ENCODE measurements at places on chromosomes 1 and 21.

DNA sequence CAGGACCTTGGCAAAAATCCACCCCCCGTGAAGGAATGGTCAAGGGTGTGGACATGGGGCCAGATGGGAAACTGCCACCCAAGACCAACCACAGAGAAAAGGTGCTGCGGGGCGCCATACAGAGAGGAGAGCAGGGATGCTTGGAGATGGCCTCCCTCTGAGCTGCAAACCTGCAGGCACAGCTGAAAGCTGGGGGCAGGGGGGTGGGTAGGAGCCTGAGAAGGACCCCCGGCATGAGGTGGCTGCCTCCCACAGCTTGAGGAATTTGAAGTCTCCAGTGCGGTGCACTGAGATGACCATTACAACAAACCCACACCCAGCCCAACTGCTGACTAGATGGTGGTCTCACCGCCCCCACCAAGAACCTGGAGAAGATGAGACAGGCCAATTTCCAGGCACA, 84.8 kb downstream of the WDR4 start:
- DNase-seq = no peak

DNA sequence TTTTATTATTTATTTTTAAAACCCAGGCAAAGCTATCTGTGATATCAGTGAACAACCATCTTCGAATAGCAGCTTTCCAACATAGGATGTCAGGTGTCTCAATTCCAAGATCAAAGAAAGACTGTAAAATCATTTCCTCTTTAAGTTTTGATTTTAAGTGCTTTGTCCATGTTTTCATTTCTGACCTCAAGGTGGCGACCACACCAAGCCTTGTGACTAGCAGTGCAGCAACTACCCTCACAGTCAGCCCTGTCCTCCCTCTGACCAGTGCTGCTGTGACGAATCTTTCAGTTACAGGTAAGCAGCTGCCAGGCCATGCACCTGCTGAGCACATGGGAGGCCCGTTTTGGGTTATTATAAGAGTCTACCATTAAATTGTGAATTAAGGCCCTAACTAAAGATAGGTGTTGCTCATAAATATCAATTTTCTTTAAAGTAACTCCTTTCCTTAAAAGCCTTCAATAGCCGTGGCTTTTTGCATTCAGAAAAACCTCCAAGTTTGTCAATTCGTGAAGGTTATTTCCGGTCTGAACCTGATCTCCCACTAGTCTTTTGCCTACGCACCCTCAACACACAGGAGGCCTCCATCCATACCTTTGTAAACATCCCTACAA, 117.0 kb downstream of the CD247 start:
- peak; percentile 57 for DNase-seq

DNA sequence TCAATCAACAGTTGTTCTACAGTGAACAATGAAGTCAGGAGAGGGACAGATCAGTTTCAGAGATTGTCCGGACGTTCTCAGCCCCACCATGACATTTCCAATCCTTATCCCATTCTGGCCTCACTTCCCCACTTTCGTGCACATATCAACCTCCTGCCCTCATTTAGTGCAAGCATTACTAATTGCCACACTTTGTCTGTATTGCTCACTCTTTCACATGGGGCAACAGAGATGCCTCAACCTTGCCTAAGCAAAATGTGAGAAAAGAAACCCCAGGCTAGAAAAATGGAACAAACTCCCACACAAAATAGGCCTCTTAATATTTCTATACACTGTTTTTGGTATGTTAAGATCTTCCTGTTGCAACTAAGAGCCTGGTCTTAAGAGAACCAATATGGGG, 8.9 kb upstream of the RGS1 start:
- no peak for DNase-seq

- no peak for DNase-seq
These were observed 2.8 kb downstream of the STPG1 start for GRCh38 chr1:24410750-24411149.

DNA sequence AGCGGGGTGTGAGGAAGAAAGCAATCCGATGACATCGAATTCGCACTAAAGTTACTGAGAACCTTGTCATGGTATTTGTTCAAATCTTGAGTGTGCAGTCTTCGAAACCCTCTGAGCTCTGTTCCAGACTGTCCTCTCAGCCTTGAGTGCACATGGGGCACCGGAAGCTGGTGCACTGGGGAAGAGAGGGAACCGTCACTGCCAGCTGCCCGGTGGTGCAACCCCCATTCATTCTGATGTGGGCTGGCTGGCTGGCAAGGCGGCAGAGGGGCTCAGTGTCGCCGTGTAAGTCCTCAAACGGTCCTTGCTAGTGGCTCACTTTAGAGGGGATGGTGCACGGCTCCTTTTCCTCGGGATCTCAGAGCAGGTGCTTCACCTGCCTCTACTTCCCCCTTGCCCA, 137.4 kb downstream of the KIF26B start:
- no peak for DNase-seq

GRCh38 chr1:205137901-205138300, 16.1 kb upstream of the RBBP5 start:
- DNase-seq = no peak

DNA sequence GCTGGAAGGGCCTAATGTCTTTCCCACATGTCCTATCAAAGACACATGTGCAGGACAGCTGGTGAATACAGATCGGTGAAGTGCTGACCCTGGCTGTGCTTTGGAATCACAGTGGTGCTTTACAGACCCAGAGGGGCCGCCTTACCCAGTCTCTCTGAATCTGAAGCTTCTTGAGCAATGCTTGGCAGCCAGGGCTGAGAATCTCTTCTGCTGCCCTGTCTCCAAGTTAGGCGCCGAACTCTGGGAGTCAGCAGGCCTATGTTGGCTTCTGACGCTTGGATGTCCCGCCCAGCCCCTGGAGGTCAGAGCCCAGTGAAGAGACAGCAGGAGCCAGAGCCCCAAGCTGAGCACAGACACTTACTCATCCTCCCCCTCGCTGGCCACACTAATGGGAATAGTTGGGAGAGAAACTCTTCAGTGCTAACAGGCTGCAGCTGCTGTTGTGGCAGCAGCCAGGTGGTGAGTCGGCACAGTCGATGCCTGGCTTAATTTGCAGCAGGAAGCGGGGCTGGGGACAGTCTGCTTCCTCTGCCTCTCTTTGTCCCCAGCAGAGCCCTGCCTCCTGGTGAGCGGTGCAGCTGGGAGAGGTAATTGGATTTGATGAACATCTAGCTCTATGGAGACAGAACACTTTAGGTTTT, 68.1 kb downstream of the URB2 start:
- peak; percentile 69 for DNase-seq

DNA sequence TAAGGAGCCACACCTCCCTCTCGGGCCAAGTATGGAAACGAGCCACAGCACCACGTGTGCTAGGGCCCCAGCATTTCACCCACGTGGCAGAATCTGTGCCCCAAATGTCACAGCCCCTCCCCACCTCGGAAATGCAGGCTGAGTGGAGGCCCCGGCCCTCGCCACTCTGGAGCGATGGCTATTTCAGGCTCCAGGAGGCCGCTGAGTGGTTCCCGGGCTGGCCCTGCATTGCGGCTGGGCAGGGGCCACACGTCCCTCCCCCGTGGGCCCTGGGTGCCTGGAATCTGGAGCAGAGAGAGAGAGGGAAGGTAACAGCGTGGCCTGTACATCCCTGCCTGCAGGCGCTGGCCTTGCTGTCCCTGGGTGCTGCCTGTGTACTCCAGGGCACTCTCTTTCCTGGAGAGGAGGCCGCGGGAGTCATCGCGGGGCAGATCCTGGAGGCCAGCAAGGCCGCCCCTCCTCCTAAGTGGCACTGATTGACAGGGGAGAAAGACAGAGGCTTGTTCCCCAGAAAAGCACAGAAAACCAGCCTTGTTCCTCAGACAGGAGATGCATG, 68.0 kb upstream of the TRAPPC10 start:
- DNase-seq = no peak

DNA sequence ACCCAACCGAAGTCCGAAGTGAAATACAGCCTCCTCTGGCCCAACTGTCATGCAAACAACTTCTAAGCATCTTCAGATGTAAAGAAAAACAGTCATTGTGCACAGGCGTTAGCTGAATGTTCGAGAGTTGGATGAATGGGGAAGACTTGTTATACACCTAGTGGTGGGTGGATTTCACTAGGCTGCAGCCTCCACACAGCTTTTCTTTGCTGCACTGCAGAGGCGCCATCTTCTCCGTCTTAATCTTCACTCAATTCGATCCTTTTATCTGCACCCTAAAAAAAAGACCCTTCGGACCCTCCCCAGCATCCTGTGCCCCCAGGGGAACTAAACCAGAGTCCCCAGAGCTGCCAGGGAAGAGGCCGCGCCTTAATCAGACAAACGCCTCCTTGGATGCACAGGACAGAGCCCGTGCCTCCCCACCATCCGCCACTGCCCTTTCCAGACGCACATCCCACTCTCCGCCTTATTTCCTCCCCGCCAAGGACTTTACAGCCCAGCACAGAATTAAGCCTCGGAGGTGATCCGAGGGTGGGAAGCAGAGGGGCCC, 1.4 kb downstream of the APP start:
- DNase-seq = peak; percentile 67

DNA sequence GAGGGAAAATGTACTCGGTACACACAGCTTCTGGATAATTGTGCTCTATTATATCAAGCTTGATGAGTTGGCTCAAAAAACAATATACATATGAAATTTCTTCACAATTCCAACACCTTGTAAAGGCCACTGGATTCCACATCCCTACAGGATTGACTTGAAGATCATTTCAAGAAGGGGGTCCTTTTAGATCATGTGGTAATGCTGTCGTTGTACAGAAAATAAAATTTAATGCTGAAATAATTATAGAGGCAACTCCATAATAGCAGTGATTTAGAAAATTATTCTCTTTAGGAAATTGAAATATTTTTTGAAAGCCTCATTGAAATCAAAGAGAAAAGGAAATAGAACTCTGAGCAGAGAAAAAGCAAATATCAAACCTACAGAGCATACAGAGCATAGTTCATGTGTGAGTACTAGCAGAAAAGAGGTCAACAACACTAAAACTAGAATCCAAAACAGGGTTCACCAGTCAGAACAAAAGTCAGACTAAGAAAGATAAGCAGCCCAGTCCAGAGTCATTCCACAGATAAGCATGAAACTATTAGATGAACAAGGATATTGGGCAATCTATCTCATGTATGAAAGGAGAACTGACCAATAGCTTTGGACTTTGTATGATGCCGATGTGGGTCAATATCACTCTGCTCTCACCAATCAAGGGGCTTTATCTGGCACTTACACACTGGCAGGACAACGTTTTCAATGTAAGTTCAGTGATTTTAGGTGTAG, 79.5 kb upstream of the PALMD start:
- DNase-seq = no peak

DNA sequence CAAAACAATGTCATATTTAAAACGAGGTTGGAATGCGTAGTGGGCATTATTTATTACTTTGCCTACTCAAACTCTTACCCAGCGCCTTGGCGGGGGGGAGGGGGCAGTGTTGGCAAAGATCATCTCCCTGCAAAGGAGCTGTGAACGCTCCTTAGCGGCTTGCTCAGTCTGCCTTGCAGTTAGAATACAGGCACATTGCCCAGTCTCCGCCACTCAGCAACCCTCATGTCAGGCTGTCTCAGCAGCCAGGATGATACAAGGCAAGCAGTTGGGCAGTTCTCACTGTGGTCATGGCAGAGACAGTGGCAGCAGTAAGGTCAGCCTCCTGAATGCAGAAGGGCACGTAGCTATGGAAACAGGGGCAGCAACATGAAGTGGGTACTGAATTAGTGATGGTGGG, 170.4 kb upstream of the KCNK2 start:
- no peak for DNase-seq

DNA sequence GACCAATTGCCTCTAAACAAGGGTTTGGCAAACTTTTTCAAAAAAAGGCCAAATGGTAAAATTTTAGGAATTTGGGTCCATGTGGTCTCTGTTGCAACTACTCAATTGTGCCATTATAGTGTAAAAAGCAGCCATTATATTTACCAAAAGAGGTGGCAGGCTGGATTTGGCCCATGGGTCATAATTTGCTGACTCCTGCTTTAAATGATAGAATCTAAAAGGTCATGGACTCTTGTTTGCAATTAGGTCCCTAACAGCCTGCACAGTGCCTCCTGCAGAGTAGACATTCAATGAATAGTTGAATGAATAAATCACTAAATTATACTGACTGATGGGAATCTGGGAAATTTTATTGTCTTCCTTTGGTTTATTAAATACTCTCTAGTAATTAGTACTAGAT, 6.2 kb downstream of the BECN2 start:
- no peak for DNase-seq

- DNase-seq = no peak
These were observed 20.6 kb downstream of the SLC2A1 start for GRCh38 chr1:42937836-42938644.

DNA sequence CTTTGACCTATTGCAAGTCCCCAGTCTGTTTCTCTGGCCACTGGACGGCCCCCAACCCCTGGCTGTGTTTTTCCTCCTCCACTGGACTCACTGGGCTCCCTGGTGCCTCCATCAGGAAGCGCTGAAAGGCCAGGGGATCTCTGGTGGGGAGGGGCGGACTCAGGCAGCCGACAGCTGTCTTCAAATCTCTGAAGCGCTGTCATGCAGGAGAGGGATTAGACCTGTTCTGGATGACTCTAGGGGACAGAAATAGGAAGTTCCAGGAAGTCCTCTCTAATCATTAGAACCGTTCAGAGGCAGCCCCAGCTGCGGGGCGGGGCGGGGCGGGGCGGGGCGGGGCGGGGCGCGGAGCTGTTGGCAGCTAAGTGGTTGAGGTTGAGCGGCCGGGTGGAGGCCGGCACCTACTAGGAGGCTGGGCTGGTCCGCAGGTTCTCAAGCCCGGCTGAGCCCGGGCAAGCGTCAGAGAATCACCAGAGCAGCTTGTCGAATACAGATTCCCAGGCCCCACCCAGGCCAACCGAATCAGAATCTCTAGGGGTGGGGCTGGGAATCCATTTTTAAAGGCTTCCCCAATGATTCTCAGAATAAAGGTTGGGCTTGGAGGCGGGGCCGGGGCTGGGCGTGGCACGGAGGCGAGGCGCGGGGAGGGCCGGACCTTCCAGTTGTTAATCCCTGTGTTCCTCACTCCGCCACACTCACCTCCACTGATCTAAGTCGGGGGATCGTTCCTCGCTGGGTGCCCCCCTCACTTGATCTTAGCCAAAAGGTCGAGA, 11.4 kb upstream of the PHLDA3 start:
- DNase-seq = peak; percentile 78

DNA sequence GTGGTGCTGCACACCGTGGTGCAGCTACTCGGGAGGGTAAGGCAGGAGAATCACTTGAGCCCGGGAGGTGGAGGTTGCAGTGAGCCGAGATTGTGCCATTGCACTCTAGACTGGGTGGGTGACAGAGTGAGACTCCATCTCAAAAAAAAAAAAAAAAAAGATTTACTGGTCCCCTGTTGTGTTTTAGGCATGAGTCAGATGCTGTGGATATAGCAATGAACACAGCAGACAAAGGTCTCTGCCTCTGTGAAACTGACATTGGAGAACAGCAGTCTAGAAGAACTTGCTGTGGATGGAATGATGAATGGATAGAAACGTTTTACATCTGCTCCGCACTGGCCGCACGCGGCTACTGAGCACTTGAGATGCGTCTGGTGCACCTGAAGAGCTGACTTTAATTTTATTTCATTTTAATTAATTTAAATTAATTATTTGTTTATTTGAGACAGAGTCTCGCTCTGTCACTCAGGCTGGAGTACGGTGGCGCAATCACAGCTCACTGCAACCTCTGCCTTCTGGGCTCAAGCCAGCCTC, 24.5 kb upstream of the EPHA2 start:
- peak; percentile 60 for DNase-seq

- DNase-seq = no peak
These were observed 6.7 kb upstream of the ADARB1 start for GRCh38 chr21:45067462-45068285.

GRCh38 chr1:70360321-70360720, 5.8 kb upstream of the ANKRD13C start:
- no peak for DNase-seq
